ENCODE measurements at places on chromosomes 12 and 14.

DNA sequence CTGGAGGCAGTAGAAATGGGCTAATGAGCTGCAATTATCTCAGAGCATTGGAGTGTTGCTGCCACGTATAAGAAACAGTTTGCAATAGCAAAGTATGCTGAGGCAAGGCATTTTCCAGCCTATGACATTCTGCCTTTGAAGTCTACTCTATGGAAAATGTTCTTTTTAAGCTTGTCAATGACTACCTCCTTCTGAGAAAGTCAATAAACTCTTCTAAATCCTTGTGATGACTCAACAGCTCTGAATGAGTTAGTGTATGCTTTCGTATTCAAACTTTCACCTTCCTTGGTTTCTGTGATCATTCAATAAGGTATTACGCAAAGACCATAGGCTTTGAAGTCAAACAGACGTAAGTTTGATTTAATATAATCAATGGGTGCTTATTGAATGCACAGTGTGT is 111.2 kb downstream of the CAPZA3 start:
- DNase-seq = no peak

DNA sequence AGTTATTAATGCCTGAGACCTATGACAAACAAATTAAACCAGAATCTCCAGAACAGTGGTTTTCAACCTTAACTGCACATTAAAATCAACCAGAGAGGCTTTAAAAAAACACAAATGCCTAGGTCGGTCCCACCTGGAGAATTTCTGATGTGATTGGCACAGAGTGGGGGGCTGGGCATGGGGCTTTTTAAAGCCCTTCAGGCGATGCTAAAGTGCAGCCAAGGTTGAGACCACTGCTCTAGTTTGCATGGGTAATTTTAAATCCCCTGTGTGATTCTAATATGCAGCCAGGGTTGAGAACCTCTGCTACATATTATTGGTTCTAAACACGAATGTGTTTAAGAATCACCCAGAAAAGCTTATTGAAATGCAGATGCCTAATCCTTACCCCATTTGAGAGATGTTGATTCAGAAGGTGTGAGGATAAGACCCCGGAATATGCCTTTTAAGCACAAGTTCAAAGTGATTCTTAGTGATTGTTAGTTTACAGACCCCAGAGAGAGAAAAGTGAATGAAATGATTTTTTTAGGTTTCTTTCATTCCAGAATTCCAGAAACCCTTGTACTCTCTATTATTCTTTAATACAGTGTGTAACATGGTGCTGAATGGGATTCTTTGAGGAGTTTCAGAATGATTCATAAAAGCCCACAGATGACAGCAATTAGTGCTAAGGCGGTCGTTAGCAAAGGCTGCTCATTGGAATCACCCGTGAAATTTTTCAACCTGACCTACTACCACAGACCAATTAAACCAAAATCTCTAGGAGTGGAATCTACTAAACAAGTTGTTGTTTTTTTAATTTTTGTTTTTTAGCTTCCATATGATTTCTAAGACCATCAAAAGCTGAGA is 44.9 kb downstream of the LIN7A start:
- DNase-seq = no peak

DNA sequence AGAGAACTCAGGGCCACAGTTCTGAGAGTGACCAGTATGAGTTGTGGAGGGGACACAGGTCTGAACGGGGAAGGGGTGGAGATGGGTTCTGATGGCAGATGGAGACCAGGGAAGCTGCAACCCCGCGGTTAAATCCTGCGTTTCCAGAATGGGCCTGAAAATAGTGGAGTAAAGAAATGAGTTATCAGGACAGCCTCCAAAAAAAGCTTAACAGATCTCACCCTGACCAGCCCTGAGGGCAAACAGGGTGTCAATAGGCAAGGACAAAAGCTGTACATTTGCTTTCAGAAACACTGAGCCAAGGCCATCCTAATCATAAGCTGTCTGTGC is 555 bp upstream of the RTN1 start:
- DNase-seq = no peak

GRCh38 chr12:59650588-59651228 is 54.9 kb downstream of the SLC16A7 start:
- DNase-seq = no peak

GRCh38 chr12:61574339-61574738 is 685.9 kb upstream of the USP15 start:
- no peak for DNase-seq

DNA sequence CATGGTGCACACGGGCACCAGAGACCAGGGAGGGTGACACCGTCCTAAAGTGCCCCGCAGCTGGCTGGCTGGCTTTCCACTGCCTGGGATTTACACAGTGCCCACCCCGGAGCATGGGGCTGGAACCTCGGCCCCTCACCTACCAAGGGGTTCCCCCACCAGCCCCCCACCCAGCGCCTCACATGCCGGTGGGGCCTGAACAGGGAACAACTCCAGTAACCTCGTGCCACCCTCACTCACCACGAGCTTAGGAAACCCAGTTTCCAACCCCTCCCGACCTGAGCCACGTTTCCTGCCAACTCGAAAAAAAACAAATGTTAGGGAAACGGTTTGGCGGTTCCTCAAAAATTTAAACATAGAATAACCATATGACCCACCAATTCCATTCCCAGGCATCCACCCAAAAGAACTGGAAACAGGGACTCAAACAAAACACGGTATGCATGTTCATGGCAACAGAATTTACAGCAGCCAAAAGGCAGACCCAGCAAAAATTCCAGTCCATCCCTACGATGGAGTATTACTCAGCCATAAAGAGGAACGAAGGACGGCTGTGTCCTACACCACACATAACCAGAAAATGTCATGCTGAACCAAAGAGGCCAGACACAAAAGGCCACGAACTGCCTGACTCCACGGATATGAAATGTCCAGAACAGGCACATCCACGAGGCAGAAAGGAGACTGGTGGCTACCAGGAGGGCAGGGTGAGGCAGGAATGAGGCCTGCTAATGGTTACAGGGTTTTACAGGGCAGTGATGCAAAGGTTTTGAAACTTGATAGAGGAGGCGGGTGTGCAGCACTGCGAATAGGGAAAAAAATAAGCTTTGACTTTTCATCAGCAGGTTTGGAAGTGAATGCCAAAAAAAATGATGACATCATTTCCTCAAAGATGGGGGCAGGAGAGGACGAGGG is 68.9 kb downstream of the NCOR2 start:
- no peak for DNase-seq

DNA sequence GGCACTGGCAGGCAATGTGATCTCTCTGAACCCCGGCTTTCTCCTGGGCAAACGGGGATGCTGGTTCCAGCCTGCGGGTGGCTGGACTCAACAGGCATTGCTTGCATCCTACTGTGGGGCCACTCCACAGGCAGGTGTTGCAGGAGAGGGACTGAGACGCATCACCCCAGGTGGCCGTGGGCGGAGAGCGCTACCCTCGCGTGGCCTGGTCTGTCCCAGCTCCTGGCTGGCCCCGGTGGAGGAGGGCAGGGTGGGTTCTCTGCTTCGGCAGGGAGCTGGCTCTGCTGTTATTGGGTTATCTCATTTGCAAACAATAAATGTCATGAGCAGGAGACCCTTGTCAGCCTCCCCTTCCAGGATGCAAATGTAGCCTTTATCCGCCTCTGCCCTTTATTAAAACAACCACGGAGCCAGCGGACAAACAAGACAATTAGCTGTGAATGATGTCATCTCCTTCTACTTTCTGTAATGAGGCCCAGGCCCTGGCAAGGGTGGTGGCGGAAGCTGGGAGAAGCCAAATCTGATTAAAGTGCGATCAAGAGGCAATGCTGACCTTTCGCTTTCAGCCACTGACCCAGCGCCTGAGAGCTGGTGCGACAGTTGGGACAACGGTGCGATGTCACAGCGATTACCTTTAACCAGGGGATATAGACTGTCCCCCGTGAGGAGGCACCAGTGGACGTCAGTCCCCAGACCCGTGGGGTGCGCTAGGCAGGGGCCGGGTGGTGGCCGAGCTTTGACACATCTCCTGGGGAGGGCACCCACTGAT is 161.8 kb downstream of the KIF26A start:
- DNase-seq = no peak

GRCh38 chr14:26870722-26871617 is 273.1 kb upstream of the NOVA1 start:
- no peak for DNase-seq

GRCh38 chr14:85533861-85534291 is 3.9 kb downstream of the FLRT2 start:
- DNase-seq = no peak

GRCh38 chr14:102095231-102095870 is 8.5 kb upstream of the HSP90AA1 start:
- no peak for DNase-seq

DNA sequence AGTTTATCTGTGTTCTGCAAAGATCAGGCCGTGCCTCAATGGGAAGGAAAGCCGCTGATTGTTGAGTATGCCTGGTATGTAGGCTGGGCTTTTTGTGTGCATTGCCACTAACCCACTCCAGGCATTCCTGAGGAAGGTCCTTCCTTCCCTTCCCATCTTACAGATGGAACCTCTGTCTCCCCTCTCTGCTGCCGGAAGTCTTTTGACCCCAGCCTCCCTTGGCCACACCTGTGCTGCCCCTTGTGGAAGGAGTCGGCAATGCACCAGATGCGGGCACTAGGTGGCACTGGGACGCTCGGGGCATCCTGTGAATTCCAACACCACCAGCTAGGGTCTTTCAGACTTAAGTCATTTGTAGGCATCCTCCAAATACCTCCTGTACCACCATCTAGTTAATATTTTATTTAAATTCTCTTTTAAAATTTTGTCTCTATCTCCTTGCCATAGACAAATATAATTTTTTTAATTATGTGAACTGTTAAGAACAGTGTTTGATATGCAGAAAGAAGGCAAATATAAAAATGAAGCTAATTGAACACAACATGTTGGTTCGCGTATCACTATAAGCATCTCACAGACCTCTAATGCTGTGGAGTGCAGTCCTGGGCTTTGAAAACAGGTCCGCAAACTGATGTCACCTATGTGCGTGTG is 99.6 kb downstream of the RIN3 start:
- peak; percentile 72 for DNase-seq

All from CD8-positive, alpha-beta T cell (primary cell).